BE2C (cell line): ENCODE measurements at places on chromosomes 6 and 20.
A peak's percentile ranks its signal among the peaks of the same experiment; 100 is the strongest.

- DNase-seq: no peak
Observed at GRCh38 chr6:136274062-136274461, 15.6 kb downstream of the BCLAF1 start.

GRCh38 chr6:143857651-143858050 lies 6.6 kb upstream of the ZC2HC1B start:
- DNase-seq: no peak

DNA sequence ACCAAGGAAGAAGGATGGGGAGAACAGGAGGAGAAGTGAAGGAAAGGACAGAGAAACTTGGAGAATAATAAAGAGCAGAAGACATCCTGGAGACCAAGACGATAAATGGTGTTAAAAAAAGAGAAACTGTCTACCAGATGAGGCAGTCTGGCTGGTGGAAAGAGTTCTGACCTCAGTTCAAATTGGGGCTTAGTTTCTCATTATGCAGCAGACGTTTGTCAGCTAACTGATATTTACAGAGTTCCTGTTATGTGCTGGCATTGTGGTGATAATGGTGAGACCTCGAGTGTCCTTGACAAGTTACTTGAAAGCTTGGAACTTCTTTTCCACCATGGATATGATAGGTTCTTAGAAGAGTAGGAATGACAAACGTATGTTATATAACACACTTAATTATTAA lies 142.7 kb downstream of the LRRC1 start:
- DNase-seq: no peak

- DNase-seq: no peak
Observed at GRCh38 chr6:112015725-112016124, 38.2 kb upstream of the CCN6 start.

DNA sequence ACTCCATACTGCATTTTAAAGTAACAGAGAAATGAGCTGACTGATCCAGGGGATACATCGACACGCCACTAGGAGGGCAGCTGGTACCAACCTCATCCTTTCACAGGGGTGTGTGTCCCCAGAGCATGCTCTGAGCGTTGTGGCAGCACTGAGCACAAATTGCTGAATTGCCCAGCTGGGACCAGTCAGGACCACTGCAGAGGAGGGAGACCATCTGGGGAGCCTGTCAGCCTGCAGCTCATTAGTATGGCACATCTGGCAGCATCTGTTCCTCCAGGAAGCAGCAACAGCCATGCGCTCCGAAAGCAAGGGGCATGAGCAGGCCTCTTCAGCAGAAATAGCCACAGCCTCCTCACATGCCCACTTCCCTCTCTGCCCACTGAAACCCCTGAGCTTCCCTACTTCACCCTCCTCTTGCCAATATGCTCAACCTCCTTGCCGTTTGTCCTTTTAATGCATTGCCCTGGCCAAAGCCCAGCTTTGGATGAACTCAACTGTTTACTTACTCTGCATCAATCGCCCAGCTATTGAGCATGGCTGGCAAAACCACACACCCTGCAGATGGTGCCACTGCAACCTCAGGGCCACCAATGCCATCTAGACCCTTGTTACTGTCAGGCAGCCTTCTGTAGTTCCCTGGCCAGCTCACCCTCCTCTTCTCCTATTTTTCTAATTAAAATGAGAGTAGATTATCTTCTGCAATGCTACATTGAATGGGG lies 77.6 kb upstream of the NEDD9 start:
- DNase-seq: no peak

GRCh38 chr6:108690326-108691049 lies 129.8 kb downstream of the FOXO3 start:
- no peak for DNase-seq

DNA sequence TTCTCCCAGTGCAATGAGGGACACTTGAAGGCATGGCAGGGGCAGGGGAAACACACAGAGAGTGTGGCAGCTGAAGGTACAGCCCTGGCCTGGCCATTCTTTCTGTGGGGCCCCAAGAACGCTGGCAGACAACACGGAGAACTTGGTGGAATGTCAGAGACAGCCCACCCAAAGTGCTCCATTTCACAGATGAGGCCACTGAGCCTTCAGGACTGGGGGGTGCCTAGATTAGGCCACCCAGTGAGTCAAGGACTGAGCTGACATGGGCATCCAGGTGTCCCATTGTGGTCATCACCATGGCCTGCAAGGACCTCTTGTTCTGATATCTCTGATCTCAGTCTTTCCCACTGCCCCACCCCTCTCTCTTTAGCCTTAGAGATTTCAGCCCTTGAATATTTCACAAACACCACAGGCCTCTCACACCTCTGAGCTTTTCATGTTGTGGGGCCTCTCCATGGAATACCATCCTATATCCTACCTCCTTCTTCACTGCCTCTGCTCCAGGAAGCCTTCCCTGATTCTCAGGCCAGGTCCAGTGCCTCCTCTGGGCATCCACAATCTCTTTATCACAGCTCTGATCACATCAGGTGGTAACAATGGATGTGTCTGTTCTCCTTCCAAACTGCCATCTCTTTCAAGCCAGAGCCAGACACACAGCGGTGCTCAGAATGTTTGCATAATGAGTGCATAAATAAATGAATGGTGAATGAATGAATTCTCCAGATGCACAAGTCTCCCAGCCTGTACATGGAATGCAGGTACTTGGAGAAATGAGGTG lies 2.0 kb upstream of the RSPO4 start:
- no peak for DNase-seq

DNA sequence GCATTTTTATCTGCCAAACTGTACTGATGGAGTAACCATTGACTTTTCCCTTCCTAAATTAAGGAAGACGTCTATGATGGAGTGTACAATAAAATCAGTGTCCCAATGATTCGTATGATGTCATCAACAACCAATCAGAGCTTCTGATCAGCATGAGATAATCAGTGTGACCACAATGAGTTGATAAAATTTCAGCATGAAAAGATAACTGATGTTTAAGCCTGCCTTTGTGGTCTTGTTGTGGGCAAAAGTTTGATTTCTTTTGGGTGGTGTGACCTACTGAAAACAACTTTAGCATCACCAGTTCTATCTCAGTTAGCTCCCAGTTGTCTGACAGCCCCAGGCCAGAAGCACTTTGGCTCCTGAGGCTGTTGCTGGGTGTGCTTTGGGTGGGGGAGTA lies 3.3 kb downstream of the PCIF1 start:
- DNase-seq: no peak

DNA sequence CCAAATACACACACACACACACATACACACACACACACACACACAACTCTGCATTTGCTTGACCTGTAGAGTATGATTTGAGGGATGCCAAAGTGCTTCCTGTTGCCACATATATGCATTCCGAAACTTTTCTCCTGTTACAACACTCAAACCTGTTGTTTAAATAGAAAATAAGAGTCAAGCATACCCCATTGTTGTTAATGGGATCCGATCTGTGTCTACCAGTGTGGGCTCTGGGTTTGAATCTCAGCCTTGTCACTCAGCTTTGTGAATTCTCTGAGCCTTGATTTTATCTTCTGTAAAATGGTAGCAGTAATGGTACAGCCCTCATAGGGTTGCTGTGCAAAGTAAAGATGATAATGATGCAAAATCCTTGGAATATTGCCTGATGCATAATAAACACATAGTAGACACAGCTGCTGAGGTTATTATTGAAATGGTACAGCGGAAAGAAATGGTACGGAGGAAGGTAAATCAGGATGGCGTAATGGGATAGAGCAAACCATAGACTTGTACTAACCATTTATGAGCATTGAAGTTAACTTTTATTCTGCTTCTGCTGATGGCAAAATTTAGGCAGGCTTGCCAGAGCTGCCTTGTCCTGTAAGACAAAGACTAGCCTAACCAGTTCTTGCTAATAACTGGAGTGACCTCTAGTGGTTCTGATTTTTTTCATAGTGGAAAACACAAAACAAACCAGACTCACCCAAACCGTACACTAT lies 113.5 kb upstream of the PHACTR1 start:
- peak; percentile 12 for DNase-seq

DNA sequence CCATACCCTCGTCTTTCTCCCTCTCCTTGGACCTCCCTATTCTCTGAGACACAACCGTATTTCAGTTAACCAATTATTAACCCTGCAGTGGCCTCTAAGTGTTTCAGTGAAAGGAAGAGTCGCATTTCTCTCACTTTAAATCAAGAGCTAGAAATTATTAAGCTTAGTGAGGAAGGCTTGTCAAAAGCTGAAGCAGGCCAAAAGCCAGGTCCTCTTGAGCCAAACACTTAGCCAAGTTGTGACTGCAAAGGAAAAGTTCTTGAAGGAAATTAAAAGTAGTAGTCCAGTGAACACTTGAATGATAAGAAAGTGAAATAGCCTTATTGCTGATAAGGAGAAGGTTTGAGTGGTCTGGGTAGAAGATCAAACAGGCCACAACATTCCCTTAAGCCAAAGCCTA lies 58.3 kb downstream of the SNX9 start:
- no peak for DNase-seq

DNA sequence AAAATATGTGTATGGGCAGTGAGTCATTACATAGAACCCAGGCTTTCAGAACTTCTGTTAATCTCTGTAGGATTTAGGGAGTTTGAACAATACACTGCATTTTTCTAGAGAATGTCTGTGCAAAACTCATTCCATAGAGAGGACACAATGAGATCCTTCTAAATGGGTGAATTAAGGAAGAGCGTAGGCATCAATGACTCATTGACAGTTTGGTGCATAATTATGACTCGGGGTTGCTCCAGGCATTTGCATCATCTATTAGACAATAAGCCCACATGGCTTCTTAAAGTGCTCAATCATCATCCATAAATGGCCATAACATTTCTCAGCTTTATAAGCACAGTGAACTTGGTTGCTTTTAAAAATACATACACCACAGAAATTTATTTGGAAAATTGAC lies 625.5 kb downstream of the CDH26 start:
- DNase-seq: no peak

DNA sequence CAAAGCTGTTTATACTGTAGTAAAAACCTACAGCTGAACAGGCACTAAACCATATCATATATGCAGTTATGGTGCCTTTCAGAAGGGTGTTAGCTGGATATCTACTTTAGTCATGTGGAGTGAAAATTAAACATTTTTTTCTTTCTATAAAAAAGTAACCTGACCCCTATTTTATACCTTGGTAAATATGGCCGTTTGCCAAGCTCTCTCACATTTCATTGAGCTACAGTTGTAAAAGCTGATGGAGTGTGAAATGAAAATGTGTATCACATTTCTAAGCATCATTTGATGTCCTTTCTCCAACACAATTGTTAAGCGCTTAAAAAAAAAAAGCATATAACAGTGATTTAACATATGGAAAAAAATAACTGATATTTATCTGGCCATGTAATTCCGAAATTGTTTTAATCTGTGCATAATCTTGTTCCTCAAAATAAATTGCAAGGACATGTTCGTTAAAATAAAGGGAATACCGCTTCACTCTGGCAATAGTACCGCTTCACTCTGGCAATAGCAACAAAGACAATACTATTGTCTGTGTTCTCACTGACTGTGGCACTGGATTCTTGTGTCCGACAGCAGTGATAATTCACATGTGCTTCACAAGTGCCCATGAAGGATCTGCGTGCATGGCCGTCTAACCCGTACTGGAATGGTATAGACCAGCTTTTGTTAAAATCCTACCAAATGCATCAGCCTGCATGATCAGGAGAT lies 391.8 kb upstream of the SOX4 start:
- DNase-seq: peak; percentile 37

DNA sequence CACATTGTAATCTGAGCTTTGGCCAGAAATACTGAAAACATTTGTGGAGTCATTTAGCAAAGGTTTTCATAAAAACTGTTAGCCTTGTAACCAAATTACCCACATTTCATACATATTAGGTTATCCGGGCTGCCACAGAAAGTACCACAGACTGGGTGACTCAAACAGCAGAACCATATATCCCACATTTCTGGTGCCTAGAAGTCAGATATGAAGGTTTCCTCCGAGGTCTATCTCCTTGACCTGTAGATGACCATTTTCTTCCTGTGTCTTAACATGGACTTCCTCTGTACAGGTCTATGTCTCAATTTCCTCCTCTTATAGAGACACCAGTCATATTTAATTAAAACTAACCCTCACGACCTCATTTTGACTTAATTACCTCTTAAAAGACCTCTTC lies 49.5 kb upstream of the SMIM28 start:
- no peak for DNase-seq

DNA sequence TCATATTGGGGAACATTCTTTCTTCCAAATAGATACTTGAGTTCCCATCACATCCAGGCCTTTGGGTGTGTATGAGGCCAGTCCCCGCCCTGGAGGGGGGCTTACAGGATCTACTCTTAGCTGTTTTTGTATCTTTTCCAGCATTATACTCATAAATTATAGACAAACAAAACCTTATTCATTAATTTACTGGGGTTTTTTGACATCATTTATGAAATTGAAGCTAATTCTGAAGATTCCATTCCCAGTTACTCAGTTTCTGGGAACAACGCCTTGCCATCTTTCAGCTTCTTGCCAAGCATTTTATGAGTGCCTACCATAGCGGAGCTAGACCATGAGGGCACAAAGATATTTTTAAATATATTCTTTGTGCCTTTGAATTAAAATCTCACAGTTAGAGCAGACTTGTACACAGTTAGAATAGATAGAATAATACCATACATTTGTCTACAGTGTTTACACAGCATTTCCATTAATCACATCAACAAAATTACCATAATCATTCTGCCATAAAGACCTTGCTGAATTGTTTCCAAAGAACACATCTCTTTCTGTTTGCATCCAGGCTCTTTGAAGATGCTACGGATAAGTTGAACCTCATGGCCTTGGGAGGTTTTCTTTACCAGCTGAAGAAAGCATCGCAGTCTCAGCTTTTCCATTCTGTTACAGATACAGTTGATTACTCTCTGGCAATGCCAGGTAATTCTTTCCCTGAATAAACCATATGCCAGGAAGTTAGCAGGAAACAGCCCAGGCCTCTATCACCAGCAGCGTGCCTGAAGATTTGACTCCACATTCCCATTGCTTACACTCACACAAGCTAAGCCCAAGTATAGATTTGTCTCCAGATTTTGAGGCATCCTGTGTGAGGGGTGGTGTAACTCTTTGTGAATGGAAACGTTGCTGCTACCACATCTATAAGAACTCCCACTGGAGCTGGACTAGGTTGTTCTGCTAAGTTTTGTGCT lies 75.4 kb upstream of the PBOV1 start:
- no peak for DNase-seq

- peak; percentile 32 for DNase-seq
Observed at GRCh38 chr6:38436726-38437465, 202.8 kb downstream of the BTBD9 start.

- DNase-seq: no peak
Observed at GRCh38 chr6:117504478-117505144, 22.1 kb downstream of the DCBLD1 start.

GRCh38 chr6:117169064-117169665 lies 96.2 kb upstream of the VGLL2 start:
- no peak for DNase-seq

DNA sequence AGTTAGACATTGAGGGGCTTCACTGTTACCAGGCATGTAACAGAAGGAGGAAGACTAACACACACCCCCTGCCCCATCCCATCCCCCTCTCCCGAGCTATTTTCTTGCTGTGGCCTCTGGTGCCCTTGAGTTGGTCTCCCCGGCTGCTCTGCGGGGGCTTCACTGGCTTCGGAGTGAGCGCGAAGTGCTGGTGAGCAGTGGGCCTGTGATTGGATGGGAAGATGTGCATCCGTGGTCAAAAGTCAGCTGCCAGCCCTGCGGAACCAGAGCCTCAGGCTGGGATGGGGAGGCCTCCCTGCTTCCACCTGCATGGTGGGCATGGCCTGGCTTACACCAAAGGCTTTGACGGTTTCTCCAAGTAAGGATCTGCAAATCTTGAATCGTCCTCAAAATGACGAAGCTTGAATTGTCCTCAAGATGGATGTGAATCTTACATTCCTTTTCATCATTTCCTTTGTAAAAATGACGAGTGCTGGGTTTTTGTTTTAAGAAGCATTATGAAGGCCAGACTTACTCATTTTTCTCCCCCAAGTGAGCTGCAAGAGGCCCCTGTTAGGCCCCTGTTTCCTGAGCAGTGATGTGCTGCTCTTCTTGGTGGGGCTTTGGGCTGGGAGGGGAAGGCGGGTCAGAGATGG lies 23.7 kb downstream of the SPATA2 start:
- DNase-seq: no peak
